A673 (cell line): ENCODE measurements at places on chromosomes 2 and 18. TPM values are rescaled to one million over a fixed set of nuclear protein-coding genes. Genes with fewer than 3 reads are reported as not detected.

The HRH4 gene
- 0.15 TPM in 1 of 2 replicates, not detected in the other for total RNA-seq

The KIAA1328 gene
- total RNA-seq: 6.5 and 8.3 TPM in 2 replicates

The CHCHD5 gene
- 37.1 and 41.4 TPM in 2 replicates for total RNA-seq

The DPYSL5 gene
- total RNA-seq: 110 and 111 TPM in 2 replicates

The TMEM37 gene
- 13.8 and 15.4 TPM in 2 replicates for total RNA-seq

GRCh38 chr2:37658682-37659081, 12.8 kb downstream of the CDC42EP3 start:
- no peak for DNase-seq

DNA sequence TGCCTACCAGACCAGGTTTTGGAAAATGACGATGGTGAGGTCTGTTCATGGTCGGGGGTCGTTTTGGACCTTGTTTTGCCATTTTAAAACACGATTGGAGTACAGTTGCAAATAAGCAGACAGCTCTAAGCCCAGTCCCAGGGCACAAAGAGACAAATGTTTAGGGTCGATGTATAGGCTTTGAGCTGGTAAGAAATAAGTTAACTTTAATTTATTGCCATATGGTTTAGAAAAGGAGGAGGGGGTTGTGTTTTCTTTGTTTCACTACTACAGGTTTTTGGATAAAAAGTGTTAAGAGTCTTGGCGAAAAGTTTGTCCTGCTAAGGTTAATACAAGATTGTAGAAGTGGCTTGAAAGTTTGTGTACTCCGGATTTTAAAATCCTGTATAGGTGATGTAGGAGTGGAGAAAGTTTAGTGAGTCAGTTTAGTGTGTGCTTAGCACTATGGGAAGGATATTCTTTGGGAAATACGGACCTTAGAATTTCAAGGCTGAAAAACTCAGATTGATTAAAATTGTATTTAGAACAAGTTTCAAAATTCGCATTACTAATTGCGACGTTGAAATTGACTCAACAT, 1.3 kb downstream of the KCMF1 start:
- DNase-seq: no peak

DNA sequence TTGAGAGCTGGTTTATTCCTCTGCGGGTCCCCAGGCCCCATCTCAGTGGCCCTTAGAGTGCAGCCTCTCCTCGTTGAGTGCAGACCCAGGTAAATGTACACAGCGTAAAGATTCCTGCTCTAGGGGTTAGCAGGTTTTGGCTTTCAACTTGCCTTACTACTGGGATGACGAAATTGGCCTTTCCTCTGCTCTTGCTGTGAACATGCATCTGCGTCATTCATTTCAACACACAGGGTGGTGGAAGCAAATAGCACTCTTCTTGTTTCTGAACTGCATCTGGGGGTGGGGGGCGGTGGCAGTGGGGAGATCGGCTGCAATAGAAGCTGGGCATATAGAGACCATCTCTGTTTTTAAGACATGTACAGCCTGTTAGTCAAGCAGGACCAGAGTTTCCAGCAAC, 16.5 kb upstream of the SLC16A14 start:
- no peak for DNase-seq

The DNER gene
- 8.4 and 9.2 TPM in 2 replicates for total RNA-seq

DNA sequence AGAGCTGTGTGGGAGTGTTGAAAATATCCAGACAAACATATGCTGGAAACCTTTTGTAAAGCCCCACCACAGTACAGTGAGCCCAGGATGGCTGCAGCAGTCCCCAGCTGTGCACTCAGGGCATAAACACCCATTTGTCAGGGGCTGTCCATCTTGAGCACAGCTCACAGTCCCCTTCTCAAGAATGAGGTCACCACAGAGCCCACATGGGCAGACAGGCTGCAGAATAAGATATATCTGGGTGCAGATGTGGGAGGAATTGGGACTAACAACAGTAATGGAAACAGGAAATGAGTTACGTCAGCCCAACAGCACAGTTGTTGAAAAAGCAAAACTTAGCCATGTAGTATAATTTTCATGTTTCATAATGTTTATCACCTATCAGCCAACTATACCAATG, 219.6 kb downstream of the ETAA1 start:
- peak; percentile 45 for DNase-seq

DNA sequence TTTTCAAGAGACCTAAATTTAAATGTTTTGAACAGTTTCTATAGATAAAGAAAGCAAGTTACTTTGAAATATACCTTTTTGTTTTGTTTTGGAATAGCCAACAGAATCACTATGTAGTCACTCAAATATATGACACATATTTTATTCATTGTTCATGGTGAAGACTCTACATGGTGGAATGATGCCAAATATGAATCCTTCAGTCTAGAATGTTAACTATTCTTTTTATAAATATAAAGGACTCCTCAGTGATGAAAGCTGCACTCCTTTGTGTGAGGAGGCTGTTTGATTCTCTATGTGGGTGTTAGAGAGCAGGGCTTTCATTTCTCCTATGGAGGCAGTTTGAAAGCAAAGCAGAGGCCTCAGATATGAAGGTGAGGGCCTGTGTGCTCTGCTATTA, 396.4 kb upstream of the LRRTM1 start:
- no peak for DNase-seq

DNA sequence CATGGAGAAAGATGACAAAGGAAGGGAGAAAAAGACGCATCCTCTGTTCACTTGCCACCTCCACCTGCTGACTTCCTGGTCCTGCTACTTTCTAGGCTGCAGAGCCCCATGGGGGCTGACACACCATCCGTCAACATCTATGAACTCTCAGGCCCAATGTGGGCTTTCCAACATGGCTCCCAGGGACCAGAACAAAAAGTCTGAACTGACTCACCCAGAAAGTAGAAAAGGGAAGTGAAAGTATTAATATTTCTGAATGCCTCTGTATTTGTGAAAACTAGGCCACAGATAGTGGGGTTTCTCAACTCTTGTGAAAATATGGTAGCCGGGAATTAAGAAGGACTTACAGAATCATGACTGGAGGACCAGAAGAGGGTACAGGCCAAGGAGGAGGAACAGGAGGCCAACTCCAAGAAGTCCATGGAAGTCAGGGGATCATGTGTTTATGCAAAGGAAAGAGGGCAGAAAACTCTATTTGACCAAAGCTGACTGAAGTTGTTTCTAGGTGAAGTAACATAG, 123.1 kb upstream of the CAB39 start:
- DNase-seq: no peak

DNA sequence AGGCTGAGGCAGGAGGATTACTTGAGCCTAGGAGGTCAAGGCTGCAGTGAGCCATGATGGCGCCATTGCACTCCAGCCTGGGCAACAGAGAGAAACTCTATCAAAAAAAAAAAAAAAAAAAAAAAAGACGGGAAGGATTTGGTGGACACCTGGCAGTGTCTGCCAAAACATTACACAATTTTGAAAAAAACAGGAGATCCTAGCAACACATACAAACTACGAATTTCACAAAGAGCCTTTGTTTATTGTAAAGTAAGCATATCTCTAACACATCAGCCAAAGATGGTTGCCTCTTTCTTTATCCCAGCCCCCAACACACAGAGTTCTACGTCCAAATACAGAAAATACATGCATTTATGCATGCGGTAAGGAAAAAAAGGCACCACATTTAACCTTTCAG, 7.6 kb downstream of the GPR45 start:
- no peak for DNase-seq

The FBLN7 gene
- 4.1 and 5.1 TPM in 2 replicates for total RNA-seq

DNA sequence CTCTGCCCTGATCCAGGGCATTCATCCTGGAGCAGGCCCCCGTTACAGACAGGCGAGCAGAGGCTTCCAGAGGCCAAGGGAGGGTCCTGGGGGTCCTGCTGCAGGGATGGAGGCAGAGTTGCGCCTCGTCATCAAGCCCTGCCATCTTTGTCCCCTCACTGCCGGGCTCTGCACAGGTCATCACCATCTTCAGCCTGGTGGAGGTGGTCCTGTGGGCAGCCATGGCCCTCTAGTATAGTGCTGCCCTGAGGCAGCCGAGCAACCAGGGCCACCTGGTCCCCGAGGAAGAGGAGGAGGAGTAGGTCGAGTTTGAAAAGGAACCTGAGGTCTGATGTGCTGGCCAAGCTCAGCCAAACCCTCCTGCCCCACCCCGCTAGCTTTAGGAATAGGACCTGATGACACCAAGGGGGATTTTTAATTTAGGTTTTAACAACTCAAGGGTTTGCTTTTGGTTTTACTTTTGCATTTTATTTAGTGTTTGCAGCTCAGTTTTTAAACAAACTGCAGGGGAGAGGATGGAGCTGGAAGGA, 8.8 kb upstream of the ALPI start:
- no peak for DNase-seq

The OTOS gene
- not detected in 2 replicates for total RNA-seq

DNA sequence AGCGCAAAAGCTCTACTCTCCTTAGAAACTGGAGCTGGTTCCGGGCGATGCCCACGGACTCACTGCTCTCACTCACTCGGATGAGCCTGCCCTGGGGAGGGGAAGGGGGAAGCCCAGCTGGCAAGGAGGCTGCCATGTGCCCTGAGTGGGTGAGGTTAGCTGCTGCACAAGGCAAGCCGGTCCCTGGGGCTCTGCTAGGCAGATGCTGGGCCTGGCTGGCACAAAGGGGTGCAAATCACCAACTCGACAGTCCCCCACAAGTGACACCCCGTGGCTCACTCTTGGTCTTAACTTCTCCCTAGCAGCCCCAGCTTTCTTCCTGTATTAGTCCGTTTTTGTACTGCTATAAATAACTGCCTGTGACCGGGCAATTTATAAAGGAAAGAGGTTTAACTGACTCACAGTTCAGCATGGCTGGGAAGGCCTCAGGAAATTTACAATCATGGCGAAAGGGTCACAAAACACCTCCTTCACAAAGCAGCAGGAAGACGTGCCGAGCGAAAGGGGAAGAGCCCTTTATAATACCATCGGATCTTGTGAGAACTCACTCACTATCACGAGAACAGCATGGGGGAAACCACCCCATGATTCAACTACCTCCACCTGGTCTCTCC, 33.2 kb downstream of the ADCY3 start:
- no peak for DNase-seq
